ENCODE measurements at places on chromosomes 3 and 15. TPM values are rescaled to one million over a fixed set of nuclear protein-coding genes. Genes with fewer than 3 reads are reported as not detected.

SLC6A20 gene
- not detected for total RNA-seq

- no peak overlapping the region for H3K27ac ChIP-seq
- no peak for DNase-seq
- H3K4me3 ChIP-seq = no peak overlapping the region
- H3K4me1 ChIP-seq = peaks cover 7% of the 10 kb centered on the region
- H3K36me3 ChIP-seq = no peaks in the 10 kb centered on the region
- peaks cover 11% of the 10 kb centered on the region for H3K27me3 ChIP-seq
Measured at GRCh38 chr15:75727031-75727531, 14.4 kb upstream of the CSPG4 start.

- peak within 1 kb of the TSS; percentile 54 for H3K4me3 ChIP-seq
- H3K36me3 ChIP-seq = no peaks in the 10 kb centered on the region
- peaks cover 13% of the 10 kb centered on the region for H3K4me1 ChIP-seq
Measured at GRCh38 chr15:39580485-39581241, at the start of gene THBS1. Gene THBS1, plus strand, starts transcription at chr15:39581079. Its CDS starts 779 bp downstream, at chr15:39581858.

- no peaks in the 10 kb centered on the region for H3K4me1 ChIP-seq
- H3K36me3 ChIP-seq = no peaks in the 10 kb centered on the region
- H3K27ac ChIP-seq = no peak overlapping the region
Measured at GRCh38 chr3:134704556-134704955, 53.7 kb upstream of the KY start.

DNA sequence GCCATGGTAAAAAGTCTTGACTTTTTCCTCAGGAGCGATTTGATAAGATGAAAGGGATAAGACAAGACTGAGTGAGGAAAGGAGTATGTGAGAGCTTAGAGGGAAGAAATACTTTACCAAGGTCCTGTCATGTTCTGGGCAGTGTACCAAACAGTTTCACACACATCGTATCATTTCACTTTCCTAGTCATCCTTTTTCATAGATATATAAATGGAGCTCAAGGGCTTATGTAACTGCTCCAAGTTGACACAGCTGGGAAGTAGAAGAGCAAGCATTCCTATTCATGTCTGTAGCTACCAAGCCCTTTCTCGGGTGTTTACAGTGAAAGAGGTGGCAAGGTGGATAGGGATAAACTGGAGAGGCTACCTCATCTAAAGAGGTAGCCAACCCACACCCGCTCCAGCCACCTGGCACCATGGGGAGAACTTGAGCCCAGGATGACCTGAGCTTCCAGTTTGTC is 57.4 kb downstream of the MRPS25 start:
- H3K27me3 ChIP-seq = no peaks in the 10 kb centered on the region
- no peak for DNase-seq
- peaks cover 27% of the 10 kb centered on the region for H3K36me3 ChIP-seq
- H3K4me3 ChIP-seq = no peak overlapping the region

- no peak overlapping the region for H3K4me3 ChIP-seq
- peak overlapping the region; percentile 88 for H3K27ac ChIP-seq
- H3K36me3 ChIP-seq = no peaks in the 10 kb centered on the region
Measured at GRCh38 chr15:70493787-70494516, 269.4 kb downstream of the UACA start.
